Left forelimb (tissue), 1 donor: ENCODE measurements at places on chromosomes 2 and 18.

DNA sequence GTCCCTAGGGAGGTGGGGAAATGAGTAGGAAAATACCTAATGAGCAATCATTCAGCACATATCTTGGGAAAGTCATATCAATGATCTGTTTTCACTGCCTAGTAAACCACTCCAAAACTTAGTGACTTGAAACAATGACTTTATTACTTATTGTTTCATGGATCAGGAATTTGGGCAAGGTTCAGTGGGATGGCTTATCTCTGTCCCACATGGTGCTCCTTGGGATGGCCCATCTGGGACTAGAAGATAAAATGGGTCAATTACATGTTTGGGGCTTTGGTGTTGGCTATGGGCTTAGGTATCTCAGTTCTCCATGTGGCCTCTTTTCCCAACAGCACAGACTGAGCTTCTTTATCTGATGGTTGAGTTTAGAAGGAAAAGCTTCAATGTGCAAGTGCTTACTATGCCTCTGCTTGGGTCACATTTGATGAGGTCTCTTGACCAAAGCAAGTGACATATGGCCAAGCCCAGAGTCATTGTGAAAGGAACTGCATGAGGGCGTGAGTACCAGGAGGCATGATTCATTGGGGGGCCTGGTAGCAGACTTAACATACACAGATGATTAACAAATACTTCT, 218.1 kb upstream of the TNP1 start:
- DNase-seq, result no peak

- no peak for DNase-seq
Measured at GRCh38 chr2:26438526-26438925, 36.8 kb downstream of the DRC1 start.

DNA sequence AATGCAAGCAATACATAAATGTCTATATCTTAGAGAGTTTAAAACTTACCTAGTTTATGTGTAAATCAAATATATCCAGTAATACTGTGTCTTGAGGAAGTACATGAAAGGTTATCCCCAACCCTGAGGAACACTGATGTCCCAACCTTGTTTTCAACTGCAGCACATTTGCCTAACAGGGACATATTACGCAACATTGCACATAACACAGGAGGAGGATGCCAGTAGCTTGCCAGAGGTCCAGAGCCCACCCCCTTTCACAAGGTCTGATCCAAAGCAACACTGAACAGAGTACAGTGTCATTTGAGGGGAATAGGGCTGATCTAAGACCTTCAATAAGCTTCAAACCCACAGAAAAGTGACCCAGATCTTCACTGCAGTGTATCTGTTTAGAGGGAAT, 678.5 kb downstream of the ARHGAP15 start:
- DNase-seq, result no peak

DNA sequence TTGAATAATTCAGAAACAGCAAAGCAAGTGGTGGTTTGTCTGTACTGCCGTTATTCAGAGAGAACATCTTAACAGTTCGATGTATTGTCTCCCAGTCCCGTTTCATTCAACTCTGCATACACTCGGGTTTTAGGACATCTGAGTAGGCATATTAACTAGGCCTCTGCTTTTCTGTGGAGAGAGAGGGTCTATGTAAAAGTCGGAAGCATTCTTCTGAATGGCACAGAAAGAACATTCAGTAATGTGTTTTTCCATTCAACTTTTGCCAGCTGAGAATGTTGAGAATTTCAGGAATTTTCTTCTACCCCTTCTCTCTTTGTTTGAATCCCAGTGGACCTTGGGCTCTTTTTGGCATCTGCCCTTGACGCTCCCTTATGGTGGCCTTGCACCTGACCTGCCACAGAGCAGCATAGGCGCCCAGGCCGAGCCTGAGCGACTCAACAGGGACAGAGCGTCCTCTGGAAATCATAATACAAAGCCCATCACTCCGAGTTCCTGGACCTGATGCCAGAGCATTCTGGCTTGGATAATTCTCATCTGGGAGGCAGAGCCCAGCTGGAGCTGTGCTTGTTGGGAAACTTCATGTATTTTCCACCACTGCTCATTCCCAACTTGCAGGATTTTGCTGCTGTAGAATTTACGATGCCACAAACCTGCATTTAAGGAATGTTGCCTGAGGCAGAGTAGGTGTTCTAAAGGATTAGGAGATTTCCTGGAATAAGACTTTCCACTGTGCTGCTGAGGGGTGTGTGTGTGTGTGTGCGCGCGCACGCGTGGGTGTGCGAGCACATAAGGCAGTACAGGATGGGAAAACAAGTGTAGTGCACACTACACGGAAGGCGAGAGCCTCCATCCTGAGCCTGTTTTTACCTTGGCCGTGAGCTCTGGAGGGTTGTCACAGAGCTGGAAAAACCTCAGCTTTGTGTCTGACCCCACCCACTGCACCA, 77.2 kb upstream of the TXNDC2 start:
- peak; percentile 76 for DNase-seq
